ENCODE measurements at places on chromosomes 1 and 21.

- no peak for DNase-seq
Observed at GRCh38 chr1:209176866-209177430, 406.6 kb upstream of the CAMK1G start.

GRCh38 chr1:66492424-66492823 is 41.5 kb upstream of the SGIP1 start:
- no peak for DNase-seq

DNA sequence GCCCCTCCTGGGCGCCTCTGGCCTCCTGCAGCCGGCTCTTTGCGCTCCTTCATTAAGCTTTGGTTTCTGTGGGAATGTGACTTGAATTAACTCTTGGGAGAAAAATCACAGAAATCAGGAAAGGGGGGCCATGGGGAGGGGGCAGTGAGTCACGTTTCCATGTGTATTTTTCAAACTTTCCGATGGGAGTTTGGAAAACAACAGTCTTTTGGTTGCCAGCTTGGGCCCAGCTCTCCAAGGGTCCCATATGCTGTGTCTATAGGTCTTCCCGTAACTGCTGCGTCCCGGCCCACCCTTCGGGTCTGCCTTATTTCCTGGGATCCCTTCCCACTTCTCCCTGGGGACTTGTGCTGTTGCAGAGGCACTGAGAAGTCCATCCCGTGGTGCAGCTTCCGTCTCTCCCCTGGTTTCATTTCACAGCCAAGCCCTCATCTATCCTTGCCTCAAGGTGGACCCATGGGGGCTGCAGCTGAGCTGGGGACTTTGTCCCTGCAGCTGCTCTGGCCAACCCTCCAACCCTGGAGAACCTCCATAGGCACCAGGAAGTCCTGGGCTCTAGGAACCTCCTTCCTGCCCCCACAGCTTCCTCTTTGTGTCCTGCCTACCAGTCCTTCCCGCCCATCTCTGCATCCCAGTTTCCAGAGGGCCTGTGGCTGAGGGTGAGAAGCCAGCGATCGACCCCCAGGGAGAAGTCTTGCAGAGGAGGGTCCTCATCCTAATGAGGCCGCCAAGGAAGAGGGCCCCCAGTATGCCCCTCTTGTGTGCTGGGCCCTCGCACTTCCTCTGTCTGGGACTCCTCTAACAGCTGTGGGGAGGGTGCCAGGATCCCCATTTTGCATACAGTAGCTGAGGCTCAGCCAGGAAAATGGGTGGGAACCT is 11.6 kb upstream of the LMNA start:
- no peak for DNase-seq

GRCh38 chr1:88984569-88984968 is 7.9 kb downstream of the KYAT3 start:
- no peak for DNase-seq

GRCh38 chr1:2641381-2642130 is 8.7 kb upstream of the MMEL1 start:
- DNase-seq, result no peak

Measured in activated effector memory CD4-positive, alpha-beta T cell treated with Interleukin-2 at 50 U/mL for 16 hours (primary cell).